ENCODE measurements at places on chromosomes 16 and 17. TPM values are rescaled to one million over a fixed set of nuclear protein-coding genes. Genes with fewer than 3 reads are reported as not detected.
A peak's percentile ranks its signal among the peaks of the same experiment; 100 is the strongest.

SLC38A8 gene
- not detected for total RNA-seq

GINS2 gene
- 1.1 TPM for total RNA-seq

ARHGAP27 gene
- 35.2 TPM for total RNA-seq

TEKT1 gene
- total RNA-seq = not detected

DNA sequence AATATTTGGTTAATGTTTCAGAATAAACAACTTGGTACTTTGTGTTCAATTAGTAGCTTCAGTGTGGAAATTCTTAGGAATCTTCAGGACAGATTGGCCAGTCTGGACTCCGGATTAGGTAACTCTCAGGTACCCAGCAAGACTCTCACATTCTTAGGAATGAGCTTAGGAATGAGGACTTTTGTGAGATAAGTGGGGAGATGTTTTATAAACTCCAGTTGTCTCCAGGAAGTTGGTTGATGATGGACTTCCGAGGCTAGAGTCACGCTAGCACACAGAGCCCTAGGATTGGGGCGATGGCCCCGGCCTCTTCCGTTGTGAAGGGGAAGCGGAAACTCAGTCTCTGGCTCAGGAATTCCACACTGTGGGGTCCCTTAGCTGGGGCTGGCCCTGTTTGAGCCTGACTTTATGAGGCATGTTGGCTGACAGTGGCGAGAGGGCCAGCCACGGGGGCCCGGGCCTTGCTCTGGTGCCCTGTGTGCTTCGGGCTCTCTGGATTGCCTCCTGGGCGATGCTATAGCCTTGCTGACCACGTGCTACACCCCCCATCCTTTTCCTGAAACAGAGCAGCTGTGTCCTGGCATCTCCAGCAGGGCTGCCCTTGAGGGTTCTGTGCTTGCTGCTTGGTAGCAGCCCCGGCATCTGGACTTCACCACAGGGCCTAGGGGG is 32.4 kb downstream of the RAB11FIP3 start:
- H3K4me3 ChIP-seq = no peak overlapping the region
- H3K27me3 ChIP-seq = no peaks in the 10 kb centered on the region
- peaks cover 5% of the 10 kb centered on the region for H3K4me1 ChIP-seq
- H3K36me3 ChIP-seq = peaks cover 7% of the 10 kb centered on the region

DNA sequence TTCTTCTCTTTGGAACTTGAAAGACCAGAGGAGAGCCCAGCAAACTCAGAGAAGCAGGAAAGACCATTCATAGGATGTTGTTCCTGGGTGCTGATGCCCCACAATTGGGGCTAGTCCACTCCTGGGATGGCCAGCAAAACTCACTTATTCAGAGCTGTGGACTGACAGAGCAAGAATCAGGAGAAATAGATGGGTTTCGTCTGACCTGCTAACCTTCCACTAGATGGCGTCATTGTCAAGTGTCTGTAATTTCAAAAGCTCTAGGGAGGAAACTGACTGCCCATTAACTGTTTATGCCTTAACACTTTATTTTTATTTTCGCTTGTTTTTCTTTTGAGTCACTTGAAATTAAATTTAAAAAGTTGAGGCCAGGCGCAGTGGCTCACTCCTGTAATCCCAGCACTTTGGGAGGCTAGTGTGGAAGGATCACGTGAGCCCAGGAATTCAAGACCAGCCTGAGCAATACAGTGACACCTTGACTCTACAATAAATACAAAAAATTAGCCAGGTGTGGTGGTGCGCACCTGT is 28.7 kb upstream of the MILR1 start:
- no peak overlapping the region for H3K4me3 ChIP-seq
- H3K36me3 ChIP-seq = no peaks in the 10 kb centered on the region
- no peaks in the 10 kb centered on the region for H3K27me3 ChIP-seq
- no peak for DNase-seq
- peaks cover 5% of the 10 kb centered on the region for H3K4me1 ChIP-seq

DNA sequence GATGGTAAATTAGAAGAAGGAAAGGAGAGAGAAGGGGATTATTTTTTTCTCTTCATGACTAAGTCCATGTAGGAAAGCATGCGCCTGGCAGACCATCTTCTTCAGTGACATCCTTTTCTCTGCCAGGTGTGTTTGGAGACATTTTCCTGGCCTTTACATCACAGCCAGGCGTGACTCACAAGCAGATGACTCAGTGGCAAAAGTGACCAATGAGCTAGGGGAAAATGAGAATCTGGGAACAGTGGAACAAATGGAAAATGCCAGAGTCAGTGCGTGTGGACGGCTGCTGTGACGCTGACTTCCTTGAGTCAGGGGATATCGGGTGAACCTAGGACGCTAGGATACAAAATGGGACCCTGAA is 9.4 kb downstream of the KIAA0513 start:
- DNase-seq = no peak
- H3K36me3 ChIP-seq = peaks cover 11% of the 10 kb centered on the region

GRCh38 chr17:27423651-27424050 is 32.6 kb upstream of the KSR1 start:
- no peak overlapping the region for H3K27ac ChIP-seq
- no peaks in the 10 kb centered on the region for H3K36me3 ChIP-seq
- no peak overlapping the region for H3K4me3 ChIP-seq
- no peaks in the 10 kb centered on the region for H3K4me1 ChIP-seq
- H3K27me3 ChIP-seq = no peaks in the 10 kb centered on the region

GRCh38 chr16:53082509-53082908 is 27.7 kb downstream of the CHD9 start:
- no peak overlapping the region for H3K27ac ChIP-seq
- H3K27me3 ChIP-seq = no peaks in the 10 kb centered on the region
- H3K4me3 ChIP-seq = no peak overlapping the region
- H3K36me3 ChIP-seq = no peaks in the 10 kb centered on the region
- DNase-seq = no peak

DNA sequence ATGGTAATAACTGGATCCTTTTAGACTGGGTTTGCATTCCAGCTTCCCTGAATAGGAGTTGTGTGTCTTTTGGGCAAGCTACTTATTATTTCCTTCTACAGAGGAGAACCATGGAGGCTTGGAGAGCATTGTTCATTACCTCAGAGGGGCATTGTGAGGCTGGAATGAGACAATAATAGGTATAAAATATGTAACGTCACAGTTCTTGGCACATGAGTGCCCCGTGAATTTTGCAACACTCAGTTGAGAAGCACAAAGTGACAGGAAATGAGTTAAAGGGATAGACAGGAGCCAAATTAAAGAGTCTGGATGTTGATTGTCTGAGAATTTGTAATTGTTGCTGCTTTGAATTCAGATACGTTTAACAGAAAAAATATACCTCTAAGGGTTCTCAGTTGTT is 92.2 kb downstream of the CDH8 start:
- no peaks in the 10 kb centered on the region for H3K4me1 ChIP-seq
- H3K36me3 ChIP-seq = no peaks in the 10 kb centered on the region
- H3K4me3 ChIP-seq = no peak overlapping the region
- no peaks in the 10 kb centered on the region for H3K27me3 ChIP-seq
- no peak for DNase-seq

GRCh38 chr17:8747742-8748141 is 3.1 kb upstream of the CCDC42 start:
- no peak for DNase-seq
- H3K4me1 ChIP-seq = peaks cover 18% of the 10 kb centered on the region
- H3K27ac ChIP-seq = no peak overlapping the region
- no peak overlapping the region for H3K4me3 ChIP-seq
- H3K27me3 ChIP-seq = no peaks in the 10 kb centered on the region

AOC2 gene
- total RNA-seq = 2.5 TPM

DNA sequence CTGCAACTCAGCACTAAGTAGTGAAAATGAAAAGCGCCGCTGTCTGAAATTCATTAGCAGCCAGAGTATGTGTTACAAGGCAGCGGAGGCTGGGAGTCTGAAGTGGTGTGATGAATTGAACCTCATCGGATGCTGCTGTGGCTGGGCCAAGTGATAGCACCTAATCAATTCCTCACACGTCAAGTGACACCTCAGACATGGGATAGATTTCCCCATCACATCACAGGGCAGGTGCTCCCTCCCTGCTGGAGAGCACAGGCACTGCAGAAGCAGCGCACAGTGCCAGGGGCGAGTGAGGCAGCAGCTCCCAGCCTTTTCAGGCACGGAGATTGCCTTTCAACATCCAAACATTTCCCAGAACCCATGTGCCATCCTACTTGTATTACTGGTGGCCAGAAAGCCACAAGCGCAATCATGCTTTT is 32.2 kb downstream of the DRC3 start:
- no peak overlapping the region for H3K27ac ChIP-seq
- H3K4me3 ChIP-seq = no peak overlapping the region
- peaks cover 8% of the 10 kb centered on the region for H3K36me3 ChIP-seq
- H3K27me3 ChIP-seq = no peaks in the 10 kb centered on the region
- H3K4me1 ChIP-seq = no peaks in the 10 kb centered on the region

- no peak for DNase-seq
- peaks cover 2% of the 10 kb centered on the region for H3K27me3 ChIP-seq
- H3K4me3 ChIP-seq = no peak overlapping the region
- no peaks in the 10 kb centered on the region for H3K4me1 ChIP-seq
- no peak overlapping the region for H3K27ac ChIP-seq
- H3K36me3 ChIP-seq = no peaks in the 10 kb centered on the region
These were observed 62.2 kb downstream of the NXN start for GRCh38 chr17:917391-917811.

ADAP2 gene
- total RNA-seq = 1.8 TPM

GRCh38 chr16:56493126-56493525 is 26.7 kb downstream of the BBS2 start:
- H3K27me3 ChIP-seq = no peaks in the 10 kb centered on the region
- DNase-seq = no peak
- H3K36me3 ChIP-seq = peaks cover 24% of the 10 kb centered on the region

DNA sequence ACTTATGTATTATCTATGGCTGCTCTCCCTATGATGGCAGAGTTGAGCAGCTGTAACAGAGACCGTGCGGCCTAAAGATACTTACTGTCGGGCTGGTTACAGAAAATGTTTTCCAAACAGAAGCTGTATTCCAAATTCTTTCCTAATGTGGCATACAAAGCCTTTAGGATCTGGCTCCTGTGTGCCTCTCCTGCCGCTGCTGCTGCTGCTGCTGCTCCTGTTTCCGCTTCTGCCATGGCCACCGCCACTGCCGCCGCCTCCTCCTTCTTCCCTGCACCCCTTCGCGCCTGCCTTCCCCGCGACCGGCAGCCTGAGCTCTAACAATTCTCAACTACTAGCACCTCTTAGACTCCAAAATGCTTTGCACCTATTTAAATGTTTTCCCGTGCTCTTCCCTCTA is 263.9 kb upstream of the TBX2 start:
- no peak overlapping the region for H3K27ac ChIP-seq
- H3K4me1 ChIP-seq = peaks cover 13% of the 10 kb centered on the region
- no peak for DNase-seq
- no peaks in the 10 kb centered on the region for H3K27me3 ChIP-seq
- no peak overlapping the region for H3K4me3 ChIP-seq
- H3K36me3 ChIP-seq = no peaks in the 10 kb centered on the region

DNA sequence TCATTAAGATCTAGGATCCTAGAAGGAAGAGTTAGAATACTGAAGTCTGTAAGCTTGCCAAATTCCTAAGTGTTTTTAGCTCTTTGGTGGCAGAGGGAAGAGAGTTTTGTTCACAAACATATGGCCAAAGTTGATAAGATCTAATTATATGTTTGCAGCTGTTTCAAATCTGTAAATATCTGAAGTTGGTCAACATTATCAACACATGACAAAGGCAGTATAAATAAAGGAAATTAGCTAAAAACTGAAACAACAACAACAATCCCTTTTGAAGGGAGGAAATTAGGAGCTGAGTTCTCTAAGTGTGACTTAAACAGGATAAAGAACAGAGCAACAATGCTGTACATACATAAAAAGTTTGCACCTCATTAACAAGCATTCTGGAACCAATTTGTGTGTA is 208.7 kb downstream of the KCNJ2 start:
- H3K36me3 ChIP-seq = no peaks in the 10 kb centered on the region
- DNase-seq = no peak
- H3K4me1 ChIP-seq = no peaks in the 10 kb centered on the region
- no peak overlapping the region for H3K4me3 ChIP-seq
- no peaks in the 10 kb centered on the region for H3K27me3 ChIP-seq

- peaks cover 14% of the 10 kb centered on the region for H3K4me1 ChIP-seq
- no peak overlapping the region for H3K4me3 ChIP-seq
- DNase-seq = no peak
- H3K36me3 ChIP-seq = no peaks in the 10 kb centered on the region
- no peak overlapping the region for H3K27ac ChIP-seq
These were observed 4.3 kb downstream of the RHBDF1 start for GRCh38 chr16:67884-68789.

- no peak for DNase-seq
- peaks cover 9% of the 10 kb centered on the region for H3K36me3 ChIP-seq
- H3K4me3 ChIP-seq = no peak overlapping the region
- H3K27ac ChIP-seq = no peak overlapping the region
- H3K27me3 ChIP-seq = no peaks in the 10 kb centered on the region
- H3K4me1 ChIP-seq = no peaks in the 10 kb centered on the region
These were observed 10.3 kb downstream of the CDRT4 start for GRCh38 chr17:15456972-15457722.

DNA sequence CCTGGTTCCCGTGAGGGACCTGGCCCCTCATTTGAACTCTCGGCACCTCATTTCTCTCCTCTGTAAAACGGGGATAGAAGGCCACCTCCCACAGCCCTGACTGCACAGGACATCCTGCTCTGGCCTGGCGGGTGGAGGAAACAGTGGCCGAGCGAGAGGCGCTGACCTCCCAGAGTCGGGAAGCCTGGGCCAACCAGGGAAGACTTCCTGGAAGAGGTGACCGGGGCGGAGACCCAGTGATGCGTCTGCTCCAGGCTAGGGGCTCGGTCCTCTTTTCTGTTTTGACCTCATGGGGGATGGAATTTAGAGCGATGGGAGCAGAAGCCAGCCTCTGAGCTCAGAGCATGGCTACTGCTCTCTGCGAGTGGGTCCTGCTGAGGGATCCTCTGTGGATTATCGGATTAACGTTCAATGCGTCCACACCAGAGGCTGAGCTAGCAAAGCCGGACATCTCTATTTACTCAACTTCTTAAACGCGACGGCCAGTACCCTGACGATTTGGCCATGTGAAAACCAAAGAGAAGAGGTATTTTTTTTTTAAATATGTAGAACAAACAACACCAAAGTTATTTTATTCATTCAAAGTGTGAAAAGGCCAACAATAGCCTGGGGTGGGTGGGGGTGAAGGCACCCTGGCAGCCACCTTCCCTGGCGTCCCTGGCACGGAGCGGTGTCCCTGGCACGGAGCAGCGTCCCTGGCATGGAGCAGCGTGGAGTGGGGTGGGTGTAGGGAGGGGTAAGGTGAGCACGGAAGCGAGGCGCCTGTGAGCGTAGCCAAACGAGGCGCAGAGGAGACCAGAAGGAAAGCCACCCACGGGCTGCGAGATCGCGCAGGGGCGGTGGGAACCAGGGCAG is 9.2 kb upstream of the MSLN start:
- no peaks in the 10 kb centered on the region for H3K36me3 ChIP-seq
- H3K4me3 ChIP-seq = no peak overlapping the region
- no peaks in the 10 kb centered on the region for H3K27me3 ChIP-seq
- no peak overlapping the region for H3K27ac ChIP-seq

- H3K27ac ChIP-seq = no peak overlapping the region
- no peaks in the 10 kb centered on the region for H3K36me3 ChIP-seq
- H3K4me3 ChIP-seq = no peak overlapping the region
- no peaks in the 10 kb centered on the region for H3K4me1 ChIP-seq
- DNase-seq = no peak
These were observed 6.7 kb upstream of the ANKFN1 start for GRCh38 chr17:56146534-56146933.

RNF112 gene
- total RNA-seq = 1.5 TPM

PGP gene
- total RNA-seq = 8.5 TPM

- peak overlapping the region; percentile 18 for H3K27ac ChIP-seq
- peaks cover 48% of the 10 kb centered on the region for H3K4me1 ChIP-seq
- peaks cover 7% of the 10 kb centered on the region for H3K36me3 ChIP-seq
- DNase-seq = no peak
- H3K4me3 ChIP-seq = peak overlapping the region; percentile 96
- no peaks in the 10 kb centered on the region for H3K27me3 ChIP-seq
These were observed 3.5 kb downstream of the SOCS1 start for GRCh38 chr16:11252482-11252931.
